A172 (cell line): ENCODE measurements at places on chromosomes 12 and 14. TPM values are rescaled to one million over a fixed set of nuclear protein-coding genes. Genes with fewer than 3 reads are reported as not detected.

The IKZF4 gene
- total RNA-seq, result 1.4 and 2.4 TPM in 2 replicates

The GRIP1 gene
- total RNA-seq, result not detected in 2 replicates

The SLC10A1 gene
- total RNA-seq, result 0.03 TPM in 1 of 2 replicates, not detected in the other

The LIN7A gene
- 0.21 and 1.2 TPM in 2 replicates for total RNA-seq

The TMEM119 gene
- total RNA-seq, result not detected in 2 replicates
